BJ (cell line): ENCODE measurements at places on chromosomes 7 and 10.

DNA sequence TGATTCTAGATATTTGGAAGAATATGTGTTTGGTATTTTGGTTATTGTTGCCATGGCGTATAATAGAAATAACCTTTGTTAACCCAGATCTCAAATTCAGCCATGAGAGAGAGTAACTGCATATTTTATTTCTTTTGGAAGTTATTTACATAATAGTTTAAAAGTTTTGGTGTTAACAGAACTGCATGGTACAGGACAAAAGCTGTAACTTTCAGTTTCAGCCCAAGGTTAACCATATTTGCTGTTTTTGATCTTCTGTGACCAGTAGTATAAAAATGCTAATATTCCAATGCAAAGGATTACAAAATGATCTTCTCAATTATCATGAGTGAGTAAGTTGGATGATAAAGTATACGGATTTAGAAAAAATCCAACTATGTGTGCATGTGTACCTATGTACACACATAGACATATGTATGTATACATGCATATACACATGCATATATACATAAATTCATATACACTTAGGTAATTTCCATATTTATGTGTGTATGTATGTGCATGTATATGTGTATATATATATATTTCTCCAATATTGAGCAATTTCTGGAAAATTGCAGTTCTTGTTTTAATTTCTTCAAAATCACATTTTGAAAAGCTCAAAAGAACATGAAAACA lies 38.0 kb upstream of the PIP4K2A start:
- no peak for DNase-seq

DNA sequence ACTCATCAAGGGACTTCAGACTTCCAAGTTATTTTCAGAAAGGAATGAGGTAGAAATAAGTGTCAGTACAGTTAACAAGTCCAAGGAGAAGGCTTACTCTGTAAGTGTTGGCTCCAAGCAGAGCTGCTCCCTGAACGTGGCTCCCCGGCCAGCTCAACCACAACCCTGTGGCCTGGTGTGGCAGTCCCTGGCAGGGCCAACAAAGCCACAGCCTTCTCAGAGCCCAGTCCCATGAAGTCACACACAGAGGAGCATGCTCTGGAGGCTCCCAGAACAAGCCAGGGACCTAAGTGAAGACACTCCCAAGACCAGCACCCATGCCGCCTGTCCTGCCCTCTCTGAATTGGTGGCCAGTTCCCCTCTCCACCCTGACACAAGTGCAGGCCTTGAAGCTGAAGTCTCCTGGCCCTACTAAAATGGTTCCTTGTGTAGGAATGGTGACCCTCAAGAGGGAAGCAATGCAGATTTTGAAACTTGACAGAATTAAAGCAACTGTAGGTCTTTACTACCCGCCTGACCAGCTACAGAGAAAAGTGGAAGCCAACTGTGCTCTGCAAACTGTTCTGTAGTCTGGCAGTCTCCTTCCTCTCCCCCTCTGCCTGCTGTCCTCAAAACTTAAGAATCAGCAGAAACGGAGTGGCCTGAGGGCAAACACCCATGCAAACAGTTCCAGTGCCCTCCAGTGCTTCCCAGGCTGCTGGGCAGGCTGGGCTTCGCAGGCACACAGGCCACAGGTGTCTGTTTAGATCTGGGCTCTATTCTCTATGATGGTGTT lies 51.1 kb downstream of the NOD1 start:
- DNase-seq, result no peak

DNA sequence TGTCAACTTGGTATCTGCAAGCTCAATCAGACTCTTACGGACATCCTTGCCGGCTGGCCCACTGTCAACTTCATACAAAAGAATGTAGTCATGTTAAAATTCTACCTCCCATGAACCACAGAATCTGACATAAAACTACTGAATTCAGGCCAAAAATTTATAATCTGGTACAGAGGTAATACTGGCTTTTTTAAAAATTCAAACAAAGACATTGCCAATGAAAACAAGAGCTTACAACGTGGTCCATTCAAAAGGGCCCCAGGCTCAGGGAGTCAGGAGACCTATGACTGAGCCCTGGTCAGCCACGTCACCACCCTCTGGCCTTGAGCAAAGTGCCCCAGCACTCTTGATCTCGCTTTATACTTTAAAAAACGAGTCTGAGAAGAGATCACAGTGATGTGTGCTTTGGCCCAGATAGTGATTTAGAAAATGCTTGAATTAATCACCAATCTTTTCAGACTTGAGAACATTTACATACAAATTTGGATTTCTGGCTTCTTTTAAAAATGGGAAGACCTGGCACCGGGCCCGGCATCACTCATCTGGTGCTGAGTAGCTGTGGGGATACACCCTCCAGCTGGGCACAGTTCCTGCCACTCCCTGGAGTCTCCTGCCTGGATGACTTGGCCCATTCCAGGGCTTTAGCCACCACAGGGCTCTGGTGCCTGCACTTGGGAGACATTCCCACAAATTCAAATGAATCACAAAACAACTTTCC lies 94.1 kb downstream of the PIP4K2A start:
- DNase-seq, result peak; percentile 79

- no peak for DNase-seq
These were observed 17.7 kb upstream of the PDCD4 start for GRCh38 chr10:110853921-110854605.

DNA sequence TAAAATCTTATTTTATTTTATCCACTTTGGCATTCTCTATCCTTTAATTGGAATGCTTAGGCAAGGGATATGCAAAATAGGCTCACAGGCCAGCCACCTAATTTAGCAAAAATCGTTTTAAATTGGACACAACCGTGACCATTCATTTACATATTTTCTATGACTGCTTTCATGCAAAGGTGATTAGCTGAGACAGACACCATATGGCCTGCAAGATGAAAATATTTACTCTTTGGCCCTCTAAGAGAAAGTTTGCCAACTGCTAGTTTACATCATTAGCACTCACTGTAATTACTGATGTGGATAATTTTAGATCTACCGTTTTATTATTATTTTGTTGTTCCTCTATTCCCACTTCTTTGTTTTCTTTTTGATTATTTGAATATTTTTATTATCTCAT lies 375.5 kb upstream of the LRRTM3 start:
- no peak for DNase-seq

DNA sequence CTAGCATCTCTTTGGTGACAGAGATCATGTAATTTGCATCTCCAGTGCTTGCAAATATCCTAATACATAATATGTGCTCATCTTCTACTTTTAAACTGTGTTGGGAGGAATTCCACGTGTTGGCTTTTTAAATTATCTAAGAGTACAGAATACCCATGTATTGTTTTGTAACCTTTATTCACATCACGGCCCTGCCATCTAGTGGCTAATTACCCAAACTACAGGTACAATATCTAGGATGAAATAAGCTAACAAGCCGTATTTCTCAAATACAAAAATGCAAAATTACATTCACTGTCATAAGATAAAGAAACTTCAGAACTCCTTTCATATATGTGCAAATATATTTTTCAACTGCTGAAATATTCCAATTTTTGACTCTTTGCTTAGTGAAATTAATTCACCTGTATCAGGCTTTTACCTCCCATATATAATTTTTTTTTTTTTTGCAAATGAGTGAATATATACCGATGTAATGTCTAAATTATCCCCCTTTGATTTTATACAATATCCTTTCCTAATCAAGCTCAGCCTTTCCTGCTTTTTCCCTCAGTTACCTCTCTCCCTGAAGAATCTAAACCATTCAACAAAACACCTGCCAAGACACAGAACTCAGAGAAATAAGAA lies 30.3 kb upstream of the LSM8 start:
- DNase-seq, result no peak

- no peak for DNase-seq
These were observed 436.8 kb downstream of the RPS24 start for GRCh38 chr10:78470267-78471103.

- peak; percentile 64 for DNase-seq
These were observed 89.0 kb downstream of the PHTF2 start for GRCh38 chr7:77887567-77887966.

DNA sequence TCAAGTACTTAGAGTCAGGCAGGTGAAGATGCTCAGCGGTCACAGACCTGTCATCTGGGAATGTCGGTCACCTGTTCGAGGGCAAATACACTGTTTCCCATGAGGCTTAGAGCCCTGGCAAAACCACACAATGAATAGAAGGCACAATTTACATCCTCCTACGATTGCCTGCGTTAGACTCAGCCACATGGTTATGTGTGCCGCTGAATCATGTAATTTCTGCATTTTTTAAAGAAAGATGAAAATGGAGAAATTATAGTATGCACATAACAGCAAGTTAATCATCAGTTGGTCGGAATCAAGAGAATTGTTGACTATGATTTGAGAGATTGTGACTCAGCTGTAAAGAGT lies 158.2 kb downstream of the ADARB2 start:
- DNase-seq, result no peak

DNA sequence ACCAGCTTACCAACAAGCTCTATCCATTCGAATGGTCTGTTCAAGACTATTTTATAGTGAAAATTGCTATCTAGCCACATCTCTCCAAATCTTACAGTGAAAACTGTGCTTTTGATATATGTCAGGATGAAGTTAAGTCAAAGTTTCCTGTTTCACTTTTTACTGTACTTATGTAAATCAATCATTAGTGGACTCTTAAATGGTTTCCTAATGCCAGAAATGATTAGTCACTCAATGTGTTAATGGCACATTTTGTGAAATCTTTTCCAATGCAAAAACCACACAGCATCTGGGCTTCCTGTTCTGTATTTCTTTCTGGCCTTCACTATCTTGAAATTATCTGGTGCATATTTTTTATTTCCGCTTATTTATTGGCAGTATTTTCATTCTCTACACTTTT lies 87.3 kb upstream of the STEAP1B start:
- DNase-seq, result no peak

DNA sequence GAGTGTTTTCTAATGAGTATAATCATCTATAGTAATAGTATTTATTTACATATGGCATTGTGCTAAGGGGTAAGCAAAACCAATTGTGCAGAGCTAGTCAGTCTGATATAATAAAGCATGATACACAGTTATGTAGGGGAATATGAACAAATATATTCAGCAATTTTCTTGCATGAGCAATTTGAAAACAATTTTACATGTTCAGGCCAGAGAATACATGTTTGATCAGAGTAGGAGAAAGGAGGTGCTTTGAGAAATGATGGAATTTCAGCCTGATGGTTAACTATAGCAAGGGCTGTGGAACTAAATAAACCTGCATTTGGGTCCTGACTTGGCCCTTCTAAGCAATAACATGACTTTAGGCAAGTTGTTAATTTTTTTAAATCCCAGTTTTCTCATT lies 214.5 kb downstream of the TWIST1 start:
- no peak for DNase-seq

GRCh38 chr7:15954671-15955354 lies 268.3 kb upstream of the MEOX2 start:
- no peak for DNase-seq

- no peak for DNase-seq
These were observed 32.8 kb upstream of the DLG5 start for GRCh38 chr10:77959384-77959783.

DNA sequence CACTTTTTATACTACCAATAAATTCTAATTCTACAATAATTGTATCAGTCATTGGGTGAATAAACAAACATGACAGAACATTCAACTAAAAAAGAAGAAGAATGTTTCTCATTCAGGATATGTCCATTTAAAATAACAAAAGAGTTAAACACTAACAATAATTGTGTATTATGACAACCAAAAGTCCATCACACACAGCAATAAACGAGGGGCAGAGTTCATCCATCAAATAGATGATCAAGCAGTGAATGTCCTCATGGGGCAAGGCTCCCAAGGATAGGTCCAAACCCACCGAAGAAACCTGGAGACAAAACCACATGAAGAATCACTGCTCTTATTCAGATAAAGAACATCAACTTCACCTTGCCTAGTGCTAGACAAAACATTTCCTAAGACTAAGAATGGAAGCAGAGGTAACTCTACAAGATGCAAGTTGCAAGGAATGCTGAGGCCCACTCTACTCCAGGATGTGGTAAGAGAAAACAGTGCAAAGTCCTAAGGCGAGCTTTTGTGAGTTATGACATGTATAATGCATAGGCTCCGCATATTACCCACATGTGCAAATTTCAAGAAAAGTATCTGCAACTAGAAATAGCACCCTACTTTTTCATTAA lies 115.1 kb downstream of the PARD3 start:
- no peak for DNase-seq

- DNase-seq, result no peak
These were observed 23.9 kb downstream of the CACNB2 start for GRCh38 chr10:18164093-18164492.

GRCh38 chr10:11527691-11528255 lies 83.7 kb downstream of the USP6NL start:
- DNase-seq, result no peak

DNA sequence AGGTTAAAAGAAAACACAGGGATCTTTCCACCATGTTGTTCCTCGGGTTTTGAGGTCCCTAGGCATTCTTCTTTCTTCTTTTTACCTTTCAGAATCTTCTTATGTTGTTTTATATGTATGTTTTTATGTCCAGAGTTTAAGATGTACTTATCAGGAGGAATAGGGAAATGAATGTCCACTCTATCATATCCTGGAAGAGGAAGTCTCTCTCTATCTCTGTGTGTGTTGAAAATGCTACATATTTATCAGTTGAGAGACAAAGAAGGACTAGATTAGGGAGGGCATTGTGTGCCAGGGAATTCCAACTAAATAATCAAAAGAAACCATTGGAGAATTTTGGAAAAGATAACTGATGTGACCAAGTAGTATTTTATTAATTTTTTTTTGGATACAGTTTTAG lies 200.5 kb upstream of the POT1 start:
- DNase-seq, result no peak

DNA sequence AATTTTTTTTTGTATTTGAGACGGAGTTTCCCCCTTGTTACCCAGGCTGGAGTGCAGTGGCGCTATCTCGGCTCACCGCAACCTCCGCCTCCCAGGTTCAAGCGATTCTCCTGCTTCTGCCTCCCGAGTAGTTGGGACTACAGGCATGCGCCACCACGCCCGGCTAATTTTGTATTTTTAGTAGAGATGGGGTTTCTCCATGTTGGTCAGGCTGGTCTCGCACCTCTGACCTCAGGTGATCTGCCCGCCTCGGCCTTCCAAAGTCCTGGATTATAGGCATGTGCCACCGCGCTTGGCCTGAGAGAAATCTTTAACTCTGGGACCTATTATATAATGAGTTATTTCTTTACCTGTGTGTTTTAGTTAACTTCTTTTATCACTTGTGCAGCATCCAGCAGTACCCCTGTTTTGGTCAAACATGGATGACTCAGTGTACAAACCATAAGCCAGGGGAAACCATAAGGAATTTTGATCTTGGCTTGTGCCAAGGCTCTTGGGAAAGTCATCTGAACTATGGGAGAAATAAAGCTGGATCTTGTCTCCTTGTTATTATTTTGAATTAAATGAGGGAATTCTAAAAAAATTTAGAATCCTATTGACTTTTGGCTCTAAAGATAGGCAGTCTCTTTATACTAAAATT lies 23.6 kb upstream of the ZRANB1 start:
- DNase-seq, result no peak

DNA sequence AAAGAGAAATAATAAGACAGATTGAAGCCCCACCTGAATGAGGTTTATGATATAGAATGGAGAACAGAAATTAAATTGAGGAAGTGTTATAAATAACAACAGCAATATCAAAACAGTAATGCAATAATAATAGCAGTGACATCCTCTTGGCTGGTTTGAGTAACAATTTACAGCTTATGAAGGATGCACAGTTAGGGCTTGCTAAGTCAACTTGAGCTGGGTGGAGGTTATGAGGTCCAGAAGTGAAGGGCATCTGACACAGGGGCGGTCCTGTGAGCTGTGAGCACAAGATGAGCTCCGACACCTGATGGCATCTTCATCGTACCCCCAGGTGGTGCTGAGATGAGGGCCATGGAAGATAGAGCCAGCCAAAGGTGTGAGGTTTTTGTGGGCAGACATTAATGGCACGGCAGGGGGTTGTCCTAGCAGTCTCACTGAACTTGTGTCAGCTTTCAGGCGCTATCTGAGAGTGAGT lies 30.5 kb downstream of the ARHGAP22 start:
- no peak for DNase-seq
